Activated CD4-positive, alpha-beta T cell treated with anti-CD3 and anti-CD28 coated beads for 24 hours (primary cell): ENCODE measurements at places on chromosomes 4 and X.

- DNase-seq = no peak
These were observed 81.3 kb downstream of the ARHGAP24 start for GRCh38 chr4:85556283-85556682.

- no peak for DNase-seq
These were observed 326.6 kb upstream of the F9 start for GRCh38 chrX:139203651-139204570.

DNA sequence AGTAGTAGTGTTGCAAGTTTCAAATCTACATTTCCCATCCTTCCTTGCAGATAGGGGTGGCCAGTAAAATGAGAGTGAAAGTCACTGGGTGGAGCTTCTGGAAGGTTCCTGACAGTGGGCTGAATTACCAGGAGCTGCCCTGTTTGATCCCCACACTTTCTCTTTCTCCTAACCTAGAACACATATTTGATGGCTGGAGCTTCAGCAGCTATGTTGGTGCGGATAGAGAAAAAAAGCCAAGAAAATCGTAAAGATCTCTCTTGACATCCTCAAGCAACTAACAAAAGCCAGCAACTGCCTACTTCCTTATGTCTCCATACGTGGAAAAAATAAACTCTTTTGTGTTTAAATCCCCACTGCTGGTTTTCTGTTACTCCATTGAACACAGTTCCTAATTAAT is 32.2 kb downstream of the ZNF275 start:
- no peak for DNase-seq

DNA sequence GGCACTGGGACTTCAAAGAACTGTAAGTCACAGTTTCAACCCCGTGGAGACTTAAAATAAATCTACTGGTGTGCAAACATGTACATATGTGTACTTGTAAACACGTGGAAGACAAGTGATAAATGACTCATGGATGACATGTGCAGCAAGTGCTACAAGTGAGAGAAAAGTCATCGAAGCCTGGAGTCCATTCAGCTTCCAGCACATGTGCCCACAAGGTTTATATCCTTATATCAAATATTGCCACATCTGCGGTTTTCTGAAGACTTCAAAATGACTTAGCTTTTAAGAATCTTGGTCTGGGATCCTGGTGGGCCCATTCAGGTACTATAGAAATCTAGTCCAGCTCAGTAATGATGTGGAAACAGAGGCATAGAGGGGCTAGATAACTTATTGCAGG is 33.0 kb upstream of the TTC29 start:
- DNase-seq = no peak

DNA sequence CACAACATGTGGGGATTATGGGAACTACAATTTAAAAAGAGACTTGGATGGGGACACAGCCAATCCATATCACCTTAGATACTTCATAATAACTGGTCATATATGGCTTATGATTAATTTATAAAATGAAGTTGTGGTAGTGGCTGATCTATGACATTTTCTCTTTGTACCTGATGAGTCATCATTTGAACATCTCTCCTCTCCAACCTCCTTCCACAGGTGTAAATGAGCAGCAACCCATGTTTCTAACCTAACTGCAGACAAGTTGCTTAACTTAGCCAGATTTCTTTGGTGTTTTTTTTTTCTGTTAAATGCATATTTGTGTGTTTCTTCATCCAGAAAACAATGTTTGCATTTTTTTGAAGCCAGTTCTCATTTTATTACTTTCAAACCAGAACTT is 42.6 kb downstream of the SPANXA2 start:
- DNase-seq = no peak
